Activated CD4-positive, alpha-beta T cell treated with anti-CD3 and anti-CD28 coated beads, Interleukin-2, amount 10 ng/mL, durations not matched to agents 7 days and 5 days (primary cell): ENCODE measurements at places on chromosomes 16 and 17.

DNA sequence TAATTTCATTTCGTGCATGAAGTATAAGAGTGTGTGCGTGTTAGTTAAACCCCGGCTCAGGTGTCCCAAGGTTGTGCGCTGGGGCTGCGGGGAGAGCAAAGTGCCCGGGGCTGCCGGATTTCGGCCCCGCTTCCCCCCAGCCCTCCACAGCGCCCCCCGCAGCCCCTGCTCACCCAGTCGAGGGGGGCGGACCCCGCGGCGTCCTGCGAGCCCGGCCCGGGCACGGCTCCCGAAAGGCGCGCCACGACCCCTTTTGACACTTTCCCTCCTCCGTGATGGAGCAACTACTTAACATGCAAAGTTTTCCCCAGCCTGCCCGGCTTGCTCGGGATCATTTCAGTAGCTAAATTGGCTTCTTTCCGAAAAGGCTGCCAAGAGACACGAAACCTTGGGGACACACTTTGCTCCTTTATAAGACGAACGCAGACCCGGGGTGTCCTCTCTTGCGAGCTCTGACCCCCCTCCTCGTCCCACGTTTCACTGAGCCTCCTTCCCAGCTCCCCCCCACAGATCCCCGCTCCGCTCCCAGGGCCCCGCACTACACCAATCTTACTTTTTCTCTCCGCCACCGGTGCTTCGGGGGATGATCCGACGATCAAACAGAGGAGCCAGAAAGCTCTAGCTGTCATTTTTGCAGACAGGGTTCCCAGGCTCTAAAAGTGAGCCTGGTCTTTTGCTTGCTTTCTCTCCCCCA, 552 bp downstream of the C17orf58 start:
- no peak for DNase-seq

DNA sequence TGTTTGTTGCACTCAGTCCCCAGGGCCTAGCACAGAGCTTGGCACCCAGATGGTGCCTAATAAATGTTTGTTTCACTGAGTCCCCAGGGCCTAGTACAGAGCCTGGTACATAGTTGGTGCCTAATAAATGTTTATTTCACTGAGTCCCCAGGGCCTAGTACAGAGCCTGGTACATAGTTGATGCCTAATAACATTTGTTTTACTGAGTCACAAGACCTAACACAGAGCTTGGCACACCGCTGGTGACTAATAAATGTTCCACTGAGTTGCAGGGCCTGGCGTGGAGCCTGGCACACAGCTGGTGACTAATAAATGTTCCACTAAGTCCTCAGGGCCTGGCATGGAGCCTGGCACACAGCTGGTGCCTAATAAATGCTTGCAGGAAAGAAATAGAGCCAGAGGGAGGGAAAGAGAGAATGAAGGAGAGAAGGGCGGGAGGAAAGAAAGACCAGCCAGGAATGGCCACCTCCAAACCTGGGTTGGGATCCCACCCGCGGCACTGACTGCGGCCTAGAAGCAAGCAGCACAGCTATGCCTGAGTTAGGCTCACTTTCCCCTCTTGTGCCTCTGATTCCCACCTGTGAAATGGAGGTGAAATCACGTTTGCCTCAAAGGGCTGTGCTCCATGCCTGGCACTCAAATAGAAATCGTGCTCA, 7.5 kb downstream of the SLC5A11 start:
- no peak for DNase-seq

- DNase-seq = no peak
Observed at GRCh38 chr16:30444231-30445148, 1.2 kb downstream of the SEPHS2 start.

DNA sequence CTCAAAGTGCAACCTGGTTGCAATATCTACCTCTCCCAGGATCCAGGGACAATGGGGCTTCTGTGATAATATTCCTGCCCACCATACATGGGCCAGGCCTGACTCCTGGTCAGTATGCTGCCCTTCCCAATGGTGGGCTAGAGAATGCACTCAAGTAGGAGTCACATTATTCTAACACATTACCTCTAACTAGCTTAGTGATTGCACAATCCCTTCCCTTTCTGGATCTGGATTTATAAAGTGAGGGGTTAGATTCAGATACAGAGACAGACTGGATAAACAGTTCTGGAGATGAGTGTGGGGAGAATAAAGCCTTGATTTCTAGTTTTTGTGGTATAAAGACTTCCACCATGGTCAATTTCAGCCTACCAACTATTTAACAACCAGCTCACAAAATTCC, 33.0 kb downstream of the LYRM1 start:
- DNase-seq = no peak

DNA sequence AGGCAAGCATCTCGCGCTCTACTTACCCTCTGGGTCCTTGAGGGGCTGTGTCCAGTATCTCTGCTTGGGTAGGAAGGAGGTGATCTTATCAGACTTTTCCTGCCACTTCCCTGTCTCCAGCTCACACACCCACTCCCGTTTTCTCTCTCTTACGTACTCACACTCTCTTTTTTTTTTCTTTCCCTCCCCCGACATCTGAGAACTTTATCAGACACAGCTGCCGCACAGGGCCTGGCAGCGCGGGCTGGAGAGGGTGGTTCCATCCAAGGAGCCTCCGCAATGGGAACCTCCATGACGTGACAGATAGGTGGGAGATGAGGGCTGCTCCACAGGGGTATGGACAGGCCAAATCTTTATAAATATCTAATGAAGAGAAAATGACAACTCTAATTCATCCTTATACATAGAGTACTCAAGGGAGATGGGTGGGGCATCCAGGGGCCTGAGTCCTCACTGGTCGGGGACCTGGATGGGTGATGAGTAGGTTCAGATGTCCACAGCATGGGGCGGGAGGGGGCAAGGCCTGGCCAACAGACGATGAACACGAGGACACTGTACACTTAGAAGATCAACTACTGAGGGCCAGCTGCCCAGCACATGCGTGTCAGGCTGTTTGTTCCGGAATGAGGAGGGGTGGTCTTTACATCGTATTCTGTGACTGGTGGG, 23.3 kb downstream of the MINK1 start:
- no peak for DNase-seq
